ENCODE measurements at places on chromosomes 6 and 20.

GRCh38 chr20:58706150-58706892 is 13.7 kb downstream of the NPEPL1 start:
- H3K4me1 ChIP-seq, result no peaks in the 10 kb centered on the region
- DNase-seq, result peak; percentile 7
- no peaks in the 10 kb centered on the region for H3K27me3 ChIP-seq

DNA sequence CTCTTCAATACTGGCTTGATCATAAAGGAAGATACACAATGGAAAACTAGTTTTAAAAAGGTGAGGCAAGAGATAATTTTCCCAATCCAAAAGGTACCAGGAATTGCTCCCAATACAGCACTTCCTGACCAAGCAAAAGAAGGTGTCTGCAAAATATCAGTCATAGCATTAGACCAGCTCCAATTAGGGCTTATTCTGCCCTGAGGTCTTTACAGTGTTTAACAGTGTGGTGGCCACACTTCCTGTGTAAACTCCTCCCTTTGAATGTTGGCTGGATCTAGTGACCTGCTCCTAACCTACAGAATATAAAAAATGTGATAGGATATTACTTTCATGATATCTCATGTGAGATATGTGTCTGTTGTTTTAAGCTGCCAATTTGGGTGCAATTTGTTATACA is 57.1 kb upstream of the BTN3A2 start:
- no peak for DNase-seq
- H3K27me3 ChIP-seq, result no peaks in the 10 kb centered on the region
- no peak overlapping the region for H3K4me3 ChIP-seq
- no peak overlapping the region for H3K27ac ChIP-seq
- no peaks in the 10 kb centered on the region for H3K4me1 ChIP-seq

DNA sequence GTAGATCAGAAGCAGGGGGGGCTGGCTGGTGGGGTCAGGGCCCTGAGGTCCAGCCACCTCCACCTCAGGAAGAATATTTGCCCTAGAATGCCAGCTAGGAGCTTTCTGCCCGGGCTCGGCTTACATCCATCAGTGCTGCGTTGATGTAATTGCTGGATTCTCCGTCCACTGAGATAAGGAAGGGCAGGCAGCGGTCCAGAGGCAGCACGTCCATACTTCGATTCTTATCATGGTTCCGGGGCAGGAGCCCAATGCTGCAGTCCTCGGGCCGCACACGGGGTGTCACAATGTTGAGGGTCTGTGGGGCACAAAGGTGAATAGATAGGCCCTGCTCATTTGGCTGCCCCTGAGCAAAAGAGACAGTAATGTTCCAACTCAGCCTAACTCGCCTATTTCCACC is 483.8 kb upstream of the CHD6 start:
- no peaks in the 10 kb centered on the region for H3K36me3 ChIP-seq
- no peaks in the 10 kb centered on the region for H3K27me3 ChIP-seq
- no peak overlapping the region for H3K27ac ChIP-seq
- no peaks in the 10 kb centered on the region for H3K4me1 ChIP-seq

DNA sequence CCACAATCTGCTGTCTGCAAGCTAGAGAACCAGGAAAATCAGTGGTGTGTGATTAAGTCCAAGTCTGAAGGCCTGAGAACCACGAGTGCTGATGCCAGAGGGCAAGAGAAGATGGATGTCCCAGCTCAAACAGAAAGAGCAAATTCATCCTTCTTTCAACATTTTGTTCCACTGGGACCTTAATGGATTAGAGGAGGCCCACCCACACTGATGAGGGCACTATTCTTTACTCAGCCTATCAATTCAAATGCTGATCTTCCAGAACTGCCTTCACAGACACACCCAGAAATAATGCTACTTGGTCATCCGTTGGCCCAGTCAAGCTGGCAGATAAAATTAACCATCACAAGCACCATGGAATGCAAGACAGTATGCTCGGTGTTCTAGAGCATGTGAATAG is 226.6 kb upstream of the SASH1 start:
- no peak for DNase-seq
- H3K27me3 ChIP-seq, result no peaks in the 10 kb centered on the region

All from tibial nerve (tissue), 4 donors.